Hepatic stellate cell (primary cell): ENCODE measurements at places on chromosomes 16 and 17.

DNA sequence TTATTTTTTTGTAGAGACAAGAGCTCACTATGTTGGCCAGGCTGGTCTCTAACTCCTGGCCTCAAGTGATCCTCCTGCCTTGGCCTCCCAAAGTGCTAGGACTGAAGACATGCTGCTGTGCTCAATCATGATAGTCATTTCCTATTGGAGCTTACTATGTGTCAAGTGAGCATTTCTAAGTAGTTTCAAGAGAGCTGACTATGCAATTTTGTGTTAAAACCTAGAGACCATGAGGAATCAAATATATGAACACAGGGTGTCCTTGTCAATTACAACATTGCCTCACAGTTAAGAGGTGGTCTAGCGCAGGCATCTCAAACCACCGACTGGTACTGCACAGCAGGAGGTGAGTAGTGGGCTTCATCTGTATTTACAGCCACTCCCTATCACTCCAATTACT, 37.8 kb downstream of the MYH11 start:
- DNase-seq, result no peak

DNA sequence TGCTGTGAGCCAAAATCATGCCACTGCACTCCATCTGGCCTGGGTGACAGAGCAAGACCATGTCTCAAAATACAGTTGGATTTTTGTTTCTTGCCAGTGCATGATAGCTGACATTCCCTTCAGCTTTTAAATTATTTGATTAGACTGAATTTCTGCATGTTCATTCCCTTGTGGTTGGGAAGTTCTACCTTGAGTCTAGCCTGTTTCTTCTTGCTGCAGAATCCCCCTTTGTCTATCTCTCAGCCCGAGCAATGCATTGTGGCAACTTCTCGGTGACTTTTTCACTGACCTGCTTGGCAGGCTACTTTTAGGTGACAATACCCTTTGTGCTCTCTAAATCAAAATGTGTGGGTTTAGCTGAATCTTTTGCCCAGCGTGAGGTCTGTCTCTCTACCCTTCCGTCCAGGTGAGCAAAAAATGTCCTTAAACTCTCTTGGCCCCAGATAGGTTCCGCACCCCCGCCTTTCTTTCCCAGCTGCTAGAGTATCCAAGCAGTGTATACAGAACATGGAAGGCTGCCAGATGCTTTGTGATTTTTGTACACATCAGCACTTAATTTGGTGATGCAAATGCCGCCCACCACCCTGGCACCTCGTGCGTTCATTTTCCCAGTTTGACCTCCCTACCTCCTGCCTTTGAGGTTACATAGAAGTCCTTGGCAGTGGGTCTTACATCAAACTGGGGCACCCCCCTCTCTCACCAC, 130.2 kb downstream of the ABCC6 start:
- no peak for DNase-seq

GRCh38 chr17:51456942-51457341, 196.6 kb downstream of the UTP18 start:
- no peak for DNase-seq

- DNase-seq, result no peak
These were observed 168.1 kb downstream of the XYLT1 start for GRCh38 chr16:17302620-17303019.

DNA sequence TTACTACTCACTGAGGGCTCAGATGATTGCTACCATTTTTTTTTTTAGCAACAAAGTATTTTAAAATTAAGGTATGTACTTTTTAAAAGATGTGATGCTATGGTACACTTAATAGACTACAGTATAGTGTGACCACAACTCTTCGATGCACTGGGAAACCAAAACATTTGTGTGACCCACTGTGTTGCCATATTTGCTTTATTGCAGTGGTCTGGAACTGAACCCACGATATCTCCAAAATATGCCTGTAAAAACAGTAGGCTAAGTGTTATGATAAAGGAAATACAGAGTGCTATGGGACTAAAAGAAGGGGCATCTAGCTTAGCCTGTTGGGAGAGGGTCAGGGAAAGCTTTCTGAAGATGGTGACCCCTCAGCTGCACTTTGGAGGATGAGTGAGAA, 41.6 kb upstream of the HNF1B start:
- DNase-seq, result no peak
